Kidney epithelial cell (primary cell): ENCODE measurements at places on chromosomes 6 and 20. TPM values are rescaled to one million over a fixed set of nuclear protein-coding genes. Genes with fewer than 3 reads are reported as not detected.

GRCh38 chr6:3277851-3278416 lies 19.2 kb downstream of the PSMG4 start:
- DNase-seq, result no peak

DPM1 gene
- total RNA-seq, result 69.4 and 73.3 TPM in 2 replicates

- DNase-seq, result no peak
These were observed 36.2 kb downstream of the RSPO4 start for GRCh38 chr20:965956-966355.

FAM162B gene
- 0.14 and 0.25 TPM in 2 replicates for total RNA-seq

- DNase-seq, result no peak
These were observed 99.7 kb downstream of the IRF4 start for GRCh38 chr6:491233-491632.

DNA sequence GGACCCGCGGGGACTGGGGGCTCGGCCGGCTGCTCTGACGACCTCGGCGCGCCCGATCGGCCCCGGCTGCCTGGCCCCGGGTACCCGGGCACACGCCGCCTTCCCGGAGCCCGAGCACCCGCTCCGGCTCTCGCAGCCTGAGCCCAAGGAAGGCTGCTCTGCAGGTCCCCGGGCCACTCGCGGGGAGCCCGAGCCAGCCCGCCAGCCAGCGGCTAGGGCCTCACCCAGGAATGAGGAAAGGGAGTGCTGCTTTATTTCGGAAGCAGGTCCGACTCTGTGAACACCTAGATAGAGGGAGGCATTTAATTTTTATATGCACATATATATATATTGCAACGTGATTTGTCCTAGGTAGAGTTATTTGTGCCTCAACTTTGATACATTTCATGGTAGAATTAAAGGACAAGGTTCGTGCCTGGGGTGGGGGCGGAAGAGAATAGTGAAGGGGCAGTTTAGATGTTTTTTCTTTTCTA lies 15.5 kb downstream of the FOXA2 start:
- DNase-seq, result no peak

- DNase-seq, result no peak
These were observed 23.5 kb upstream of the IBTK start for GRCh38 chr6:82270881-82271635.

GRCh38 chr20:39009348-39009747 lies 47.2 kb downstream of the DHX35 start:
- no peak for DNase-seq

GRCh38 chr6:149862922-149863697 lies 1.0 kb downstream of the LRP11 start:
- DNase-seq, result no peak

DNA sequence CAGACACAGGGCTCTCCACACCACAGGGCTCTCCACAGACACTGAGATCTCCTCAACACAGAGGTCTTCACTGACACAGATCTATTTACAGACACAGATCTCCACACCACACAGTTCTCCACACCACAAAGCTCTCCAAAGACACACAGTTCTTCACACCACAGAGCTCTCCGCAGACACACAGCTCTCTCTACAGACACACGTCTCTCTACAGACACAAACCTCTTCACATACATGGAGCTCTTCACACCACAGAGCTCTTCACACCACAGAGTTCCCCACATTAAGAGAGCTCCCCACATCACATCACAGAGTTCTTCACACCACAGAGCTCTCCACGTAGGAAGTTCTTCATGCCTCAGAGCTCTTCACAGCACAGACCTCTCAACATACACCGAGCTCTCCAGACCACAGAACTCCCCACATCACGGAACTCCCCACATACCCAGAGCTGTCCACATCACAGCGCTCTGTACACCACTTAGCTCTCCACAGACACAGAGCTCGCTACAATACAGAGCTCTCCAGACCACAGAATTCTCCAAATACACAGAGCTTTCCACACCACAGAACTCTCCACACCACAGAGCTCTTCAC lies 53.9 kb downstream of the ERMARD start:
- DNase-seq, result no peak

KIAA0408 gene
- 3.6 and 13.5 TPM in 2 replicates for total RNA-seq

DNA sequence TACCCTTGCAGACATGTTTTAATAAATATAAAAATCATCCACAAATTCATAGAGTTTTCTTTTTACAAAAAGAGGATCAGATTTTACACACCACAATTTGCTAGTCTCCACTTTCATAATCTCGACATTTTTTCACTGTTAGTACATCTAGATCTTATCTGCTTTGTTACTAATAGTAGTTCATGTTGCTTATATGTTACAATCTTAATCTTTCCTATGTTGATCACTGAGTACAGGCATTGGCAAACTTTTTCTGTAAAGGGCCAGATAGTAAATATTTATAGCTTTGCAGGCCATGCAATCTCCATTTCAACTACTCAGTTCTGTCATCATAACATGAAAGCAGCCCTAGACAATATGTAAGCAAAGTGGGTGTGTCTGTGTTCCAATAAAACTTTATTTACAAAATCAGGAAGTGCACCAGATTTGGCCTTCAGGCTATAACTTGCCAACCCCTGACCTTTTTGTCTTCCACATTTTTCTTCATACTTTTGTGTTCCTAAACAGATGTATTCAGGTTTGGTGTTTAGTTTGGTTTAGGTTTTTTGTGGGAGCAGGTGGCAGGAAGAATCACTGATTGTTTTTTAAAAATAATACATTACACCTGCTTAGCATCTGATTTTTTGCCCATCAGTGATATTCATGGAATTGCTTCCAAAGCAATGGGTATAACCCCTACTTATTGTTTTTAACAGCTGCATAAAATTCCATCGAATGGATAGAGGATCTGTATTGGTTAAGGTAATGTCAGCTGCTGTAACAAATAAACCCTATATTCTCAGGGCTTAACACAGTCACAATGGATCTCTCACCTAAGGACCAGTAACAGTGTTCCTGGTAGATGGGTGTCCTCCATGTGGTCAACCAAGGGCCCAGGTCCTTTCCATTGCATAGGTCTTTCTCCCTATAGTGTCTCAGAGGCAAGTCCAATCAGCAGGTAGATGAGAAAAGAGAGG lies 61.2 kb downstream of the EYA2 start:
- DNase-seq, result no peak

- no peak for DNase-seq
These were observed 147.4 kb upstream of the HTR1E start for GRCh38 chr6:86789779-86790411.

DNA sequence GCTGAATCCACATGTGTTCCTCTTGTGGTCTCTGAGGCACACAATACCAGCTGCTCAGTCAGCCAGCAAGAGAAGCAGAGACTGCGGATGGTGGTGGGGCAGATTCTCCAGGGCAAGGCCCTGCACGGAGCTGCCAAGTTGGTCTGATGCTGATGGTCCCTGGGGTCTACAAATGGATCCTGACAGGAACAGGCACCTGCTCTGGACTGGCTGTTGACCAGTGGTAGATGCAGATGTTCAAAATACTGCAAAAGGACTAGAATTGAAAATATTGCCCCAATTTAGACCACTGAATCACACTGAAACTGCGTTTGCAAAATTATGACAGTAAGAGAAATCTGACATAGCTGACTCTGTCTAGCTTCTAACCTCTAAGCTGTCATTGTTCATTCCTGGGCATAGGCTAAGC lies 29.6 kb upstream of the TUBB2A start:
- DNase-seq, result no peak

DNA sequence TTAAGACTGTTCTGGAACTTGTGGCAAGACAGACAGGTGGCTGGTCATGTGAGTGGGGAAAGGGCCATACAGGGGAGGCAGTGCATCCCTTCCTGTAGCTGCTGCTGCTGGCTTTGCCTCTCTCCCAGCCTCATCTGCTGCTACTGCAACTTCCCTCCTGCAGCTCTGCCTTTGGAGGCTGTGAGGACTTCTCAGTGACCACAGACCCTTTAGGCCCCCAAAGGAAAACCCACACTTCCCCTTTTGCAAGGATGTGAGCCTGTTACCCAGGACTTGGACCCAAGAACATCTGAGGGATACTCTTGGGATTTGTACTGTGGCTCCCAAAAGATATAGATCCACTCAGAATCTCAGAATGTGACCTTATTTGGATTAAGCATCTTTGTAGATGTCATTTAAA lies 91.0 kb downstream of the TMEM170B start:
- no peak for DNase-seq
